ENCODE measurements at places on chromosomes 4 and X. TPM values are rescaled to one million over a fixed set of nuclear protein-coding genes. Genes with fewer than 3 reads are reported as not detected.
A peak's percentile ranks its signal among the peaks of the same experiment; 100 is the strongest.

DNA sequence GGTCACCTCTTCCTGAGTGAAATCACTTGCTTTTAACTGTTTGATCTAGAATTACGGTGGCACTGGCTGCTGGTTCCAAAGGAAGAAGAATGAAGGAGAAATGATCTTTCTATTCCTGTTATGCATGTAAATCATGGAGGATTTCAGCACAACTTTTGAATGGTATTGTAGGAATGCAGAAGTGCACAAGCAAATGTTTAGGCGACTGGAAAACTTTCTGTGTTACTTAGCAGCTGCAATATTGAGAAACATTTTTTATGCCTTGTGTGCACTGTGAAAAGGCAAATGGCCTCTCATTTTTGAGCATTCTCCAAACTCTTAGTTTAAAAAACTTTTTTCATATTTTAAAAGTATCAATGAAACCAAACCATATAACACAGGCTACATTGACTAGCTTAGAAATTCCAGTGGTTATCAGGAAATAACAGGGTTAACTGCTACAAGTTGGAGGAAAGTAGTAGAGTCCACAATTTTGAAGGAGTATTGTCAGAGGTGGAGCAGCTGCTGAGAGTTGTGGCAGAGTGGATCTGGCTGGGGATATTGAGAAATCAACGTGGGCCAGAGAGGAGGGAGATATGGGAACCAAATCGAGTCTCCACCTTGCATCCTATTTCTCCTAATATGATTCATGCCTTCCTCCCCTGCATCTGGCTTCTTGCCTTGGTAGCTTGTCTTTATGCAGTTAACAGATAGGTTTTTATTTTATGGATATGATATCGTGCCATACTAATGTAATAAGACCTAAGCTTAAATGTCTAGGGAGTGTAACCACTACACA lies 32.0 kb upstream of the FHL1 start:
- DNase-seq, result no peak
- no peaks in the 10 kb centered on the region for H3K36me3 ChIP-seq
- no peak overlapping the region for H3K27ac ChIP-seq
- no peaks in the 10 kb centered on the region for H3K27me3 ChIP-seq
- no peaks in the 10 kb centered on the region for H3K4me1 ChIP-seq

DNA sequence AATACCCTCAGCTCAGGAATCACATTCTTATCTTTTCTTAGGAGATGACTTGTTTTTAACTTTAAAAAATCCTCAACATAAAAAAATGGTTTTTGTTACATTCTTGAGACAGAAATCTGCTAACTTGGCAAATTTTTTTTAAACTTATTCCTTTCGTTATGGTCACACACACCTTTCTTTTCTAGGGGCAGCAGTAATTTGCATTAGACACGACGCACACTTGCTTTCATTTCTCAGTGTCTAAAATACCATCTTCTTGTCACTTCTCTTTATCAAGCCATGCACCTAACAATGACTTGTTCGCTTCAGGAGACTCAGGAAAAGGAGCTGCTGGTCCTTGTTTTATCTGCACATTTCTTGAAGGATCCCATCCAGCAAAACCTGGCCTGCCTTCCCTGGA lies 112.6 kb upstream of the TBL1X start:
- no peaks in the 10 kb centered on the region for H3K27me3 ChIP-seq
- H3K36me3 ChIP-seq, result no peaks in the 10 kb centered on the region
- H3K4me3 ChIP-seq, result peak overlapping the region; percentile 7
- H3K27ac ChIP-seq, result peak overlapping the region; percentile 77

- no peaks in the 10 kb centered on the region for H3K36me3 ChIP-seq
- H3K4me1 ChIP-seq, result no peaks in the 10 kb centered on the region
- no peaks in the 10 kb centered on the region for H3K27me3 ChIP-seq
- H3K27ac ChIP-seq, result no peak overlapping the region
- no peak for DNase-seq
- H3K4me3 ChIP-seq, result no peak overlapping the region
Measured at GRCh38 chr4:65046192-65047133, 623.8 kb downstream of the EPHA5 start.

GRCh38 chr4:24850674-24851073 lies 55.3 kb downstream of the SOD3 start:
- H3K4me1 ChIP-seq, result no peaks in the 10 kb centered on the region
- H3K4me3 ChIP-seq, result no peak overlapping the region
- H3K36me3 ChIP-seq, result peaks cover 50% of the 10 kb centered on the region
- DNase-seq, result no peak

GRCh38 chr4:15521442-15522039 lies 51.9 kb downstream of the CC2D2A start:
- H3K36me3 ChIP-seq, result no peaks in the 10 kb centered on the region
- DNase-seq, result no peak
- H3K27ac ChIP-seq, result no peak overlapping the region
- no peaks in the 10 kb centered on the region for H3K4me1 ChIP-seq
- H3K27me3 ChIP-seq, result no peaks in the 10 kb centered on the region

DNA sequence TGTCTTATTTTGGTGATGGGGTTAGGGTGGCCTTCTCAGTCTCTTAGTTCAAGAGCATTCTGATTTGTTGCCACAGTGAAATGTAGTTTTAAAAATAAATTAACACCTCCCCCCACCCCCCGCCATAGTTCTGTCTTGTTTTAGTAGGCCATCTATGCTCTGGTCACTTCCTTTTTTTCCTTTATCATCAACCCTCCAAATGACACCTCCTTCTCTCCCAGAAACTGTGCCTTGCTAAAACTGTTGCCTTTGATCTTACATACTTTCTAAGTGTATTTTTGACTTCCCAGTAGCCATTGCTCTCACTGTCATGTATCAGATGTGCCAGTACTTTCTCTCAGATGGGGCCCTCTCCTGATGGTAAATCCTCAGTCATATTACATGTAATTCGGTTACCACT lies 14.5 kb upstream of the NDUFC1 start:
- peak overlapping the region; percentile 30 for H3K27ac ChIP-seq
- no peaks in the 10 kb centered on the region for H3K36me3 ChIP-seq
- no peaks in the 10 kb centered on the region for H3K27me3 ChIP-seq
- DNase-seq, result no peak
- H3K4me3 ChIP-seq, result no peak overlapping the region

GRCh38 chr4:61517144-61517543 lies 317.0 kb downstream of the ADGRL3 start:
- H3K4me3 ChIP-seq, result no peak overlapping the region
- H3K4me1 ChIP-seq, result no peaks in the 10 kb centered on the region
- H3K27ac ChIP-seq, result no peak overlapping the region
- no peaks in the 10 kb centered on the region for H3K36me3 ChIP-seq
- peaks cover 5% of the 10 kb centered on the region for H3K27me3 ChIP-seq

DNA sequence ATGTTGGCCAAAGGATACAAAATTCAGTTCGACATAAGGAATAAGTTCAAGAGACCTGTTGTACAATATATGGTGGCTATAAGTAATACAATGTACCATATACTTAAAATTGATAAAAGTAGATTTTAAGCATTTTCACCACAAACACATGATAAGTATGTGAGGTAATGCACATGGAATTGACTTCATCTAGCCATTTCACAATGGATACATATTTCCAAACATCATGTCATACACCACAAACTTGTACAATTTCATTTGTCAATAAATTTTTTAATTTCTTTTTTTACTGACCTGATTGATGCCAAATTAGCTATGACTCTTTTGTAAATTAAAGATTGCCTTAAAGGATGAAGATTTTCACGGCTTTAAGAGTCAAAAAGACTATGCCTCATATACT lies 103.1 kb upstream of the VCX2 start:
- no peaks in the 10 kb centered on the region for H3K27me3 ChIP-seq
- H3K36me3 ChIP-seq, result no peaks in the 10 kb centered on the region
- H3K4me1 ChIP-seq, result no peaks in the 10 kb centered on the region
- no peak overlapping the region for H3K27ac ChIP-seq

DNA sequence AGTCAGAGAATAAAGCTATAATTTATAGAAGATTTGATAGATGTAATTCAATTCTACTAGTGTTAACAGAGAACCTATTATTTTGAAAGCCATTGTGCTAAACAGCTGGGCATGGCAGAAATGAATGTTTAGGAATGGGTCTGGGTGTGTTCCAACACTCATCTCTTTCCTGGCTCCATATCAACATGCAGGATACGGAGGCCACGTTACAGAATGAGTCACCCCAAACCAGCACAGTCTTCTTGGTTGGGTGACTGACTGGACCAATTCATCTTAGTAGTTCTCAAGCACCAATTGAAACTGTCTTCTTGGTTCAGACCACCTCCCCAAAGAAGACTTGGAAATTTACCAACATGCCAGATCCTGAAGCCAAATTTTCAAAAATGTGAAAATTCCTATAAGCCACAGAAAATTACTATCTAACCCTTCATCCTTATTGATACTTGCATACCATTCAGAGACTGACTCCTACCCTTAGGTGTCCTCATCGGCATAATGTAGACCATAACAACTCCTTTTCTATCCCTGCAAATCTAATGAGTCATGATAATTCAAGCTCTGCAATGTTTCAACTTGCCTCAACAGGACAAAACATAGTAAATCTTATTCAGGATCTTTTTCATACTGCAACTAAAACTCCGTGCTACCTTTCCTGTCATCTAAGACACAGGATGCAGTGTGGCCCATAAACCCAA lies 52.0 kb upstream of the ATOH1 start:
- no peaks in the 10 kb centered on the region for H3K36me3 ChIP-seq
- DNase-seq, result no peak
- no peaks in the 10 kb centered on the region for H3K27me3 ChIP-seq

- DNase-seq, result peak; percentile 97
- no peaks in the 10 kb centered on the region for H3K27me3 ChIP-seq
- no peak overlapping the region for H3K27ac ChIP-seq
- peaks cover 56% of the 10 kb centered on the region for H3K4me1 ChIP-seq
Measured at GRCh38 chr4:129342819-129343408, 247.0 kb downstream of the C4orf33 start.

GRCh38 chr4:138078253-138078652 lies 163.9 kb downstream of the SLC7A11 start:
- H3K36me3 ChIP-seq, result no peaks in the 10 kb centered on the region
- DNase-seq, result no peak
- no peaks in the 10 kb centered on the region for H3K4me1 ChIP-seq
- H3K27me3 ChIP-seq, result no peaks in the 10 kb centered on the region

DNA sequence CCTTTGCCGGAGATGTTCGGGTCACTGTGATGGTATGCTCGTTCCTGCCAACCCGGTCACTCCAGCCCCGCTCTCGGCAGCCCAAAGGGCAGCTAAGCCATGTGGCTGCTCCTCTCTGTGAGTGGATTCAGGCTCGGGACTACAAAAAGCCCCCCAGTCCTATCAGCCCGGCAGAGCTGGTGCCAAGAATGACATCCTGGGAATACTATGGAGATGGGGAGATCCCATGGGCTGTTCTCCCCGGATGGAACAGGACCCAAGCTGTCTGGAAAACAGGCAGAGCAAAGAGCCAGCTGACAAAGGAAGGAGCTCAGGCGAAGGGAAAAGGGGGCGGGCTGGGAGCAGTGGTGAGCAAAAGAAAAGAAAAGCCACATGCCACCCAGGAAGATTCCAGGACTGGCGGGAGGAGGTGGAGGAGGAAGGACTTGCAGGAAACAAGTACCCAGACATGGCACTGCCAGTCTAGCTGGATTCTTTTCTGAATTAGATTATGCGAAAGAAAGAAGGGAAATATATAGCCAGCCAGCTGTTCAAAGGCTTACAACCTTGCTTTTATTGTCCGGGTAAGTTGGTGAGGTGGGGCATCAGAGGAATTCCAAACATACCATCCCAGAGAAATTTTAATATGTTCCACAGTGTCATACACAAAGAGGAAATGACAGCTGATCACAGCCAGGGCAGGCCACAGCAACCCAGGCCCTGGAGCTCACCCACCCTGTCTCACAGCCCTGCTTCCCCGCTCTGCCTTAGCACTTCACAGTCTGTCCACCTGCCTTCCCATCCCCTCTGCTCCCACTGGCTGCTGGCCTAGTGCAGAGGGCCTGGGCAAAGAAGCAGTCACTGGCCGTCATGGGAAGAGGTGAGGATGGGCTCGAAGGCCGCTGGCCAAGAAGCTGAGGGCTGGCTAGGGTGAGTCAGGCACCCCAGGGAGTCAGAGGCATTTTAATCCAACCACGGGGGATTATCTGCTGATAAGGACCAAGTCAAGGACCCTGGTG lies 3.4 kb downstream of the NDP start:
- no peak overlapping the region for H3K4me3 ChIP-seq
- peaks cover 22% of the 10 kb centered on the region for H3K27me3 ChIP-seq
- H3K27ac ChIP-seq, result no peak overlapping the region
- H3K4me1 ChIP-seq, result no peaks in the 10 kb centered on the region
- DNase-seq, result no peak
- H3K36me3 ChIP-seq, result no peaks in the 10 kb centered on the region

DNA sequence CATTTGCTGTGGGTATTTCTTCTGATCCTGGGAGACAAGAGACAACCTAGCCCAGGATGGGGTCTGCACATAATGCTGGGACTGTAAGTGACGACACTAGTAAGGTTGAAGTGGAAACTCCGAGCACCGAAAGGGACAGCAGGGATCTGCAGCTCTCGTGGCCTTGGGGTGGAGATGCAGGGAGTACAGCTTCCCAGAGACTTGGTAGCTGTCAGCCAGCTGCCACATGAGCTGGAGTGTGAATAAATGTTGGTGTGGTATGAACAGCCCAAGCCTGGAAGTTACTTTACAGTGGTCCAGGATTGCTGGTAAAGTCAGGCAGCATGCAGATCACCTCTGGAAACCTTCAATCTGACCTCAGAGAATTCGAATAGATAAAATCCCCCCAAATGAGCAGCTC lies 97.6 kb downstream of the FAM193A start:
- peaks cover 97% of the 10 kb centered on the region for H3K36me3 ChIP-seq
- H3K27ac ChIP-seq, result peak overlapping the region; percentile 11
- DNase-seq, result no peak
- H3K4me3 ChIP-seq, result no peak overlapping the region

- no peaks in the 10 kb centered on the region for H3K4me1 ChIP-seq
- no peaks in the 10 kb centered on the region for H3K36me3 ChIP-seq
- H3K27ac ChIP-seq, result no peak overlapping the region
- H3K27me3 ChIP-seq, result no peaks in the 10 kb centered on the region
- no peak for DNase-seq
- no peak overlapping the region for H3K4me3 ChIP-seq
Measured at GRCh38 chr4:171130256-171130801, 682.9 kb upstream of the GALNTL6 start.

DNA sequence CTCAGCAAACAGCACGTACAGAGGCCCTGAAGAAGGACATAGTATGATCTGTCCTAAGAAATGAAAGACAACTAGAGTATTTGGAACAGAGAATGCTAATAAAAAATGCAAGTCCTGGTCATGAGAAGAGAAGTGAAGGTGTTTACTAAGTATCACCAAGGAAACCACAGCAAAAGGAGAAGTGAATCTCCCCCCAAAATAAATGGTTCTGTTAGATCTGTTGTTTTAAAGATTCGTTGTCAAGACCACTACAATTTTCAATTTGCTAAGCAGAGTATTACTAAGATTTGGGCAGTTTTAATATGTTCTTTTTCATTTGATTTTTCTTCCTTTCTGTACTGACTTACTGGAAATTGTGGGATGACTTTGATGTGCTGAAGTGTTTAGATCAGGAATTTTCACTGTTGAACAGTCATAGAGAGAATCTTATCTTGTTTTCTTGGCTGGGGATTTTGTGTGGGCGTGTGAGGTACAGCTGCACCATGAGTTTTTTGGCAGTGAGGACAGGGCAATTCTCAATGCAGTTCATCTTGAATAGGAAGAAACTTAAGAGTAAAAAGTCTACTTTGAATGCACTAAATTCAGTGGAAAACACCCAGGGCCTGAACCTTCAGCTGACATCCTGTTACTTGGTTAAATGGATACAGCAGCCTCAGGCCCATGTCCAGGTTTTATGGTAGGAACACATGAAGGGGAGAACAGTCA lies 132.2 kb downstream of the STIM2 start:
- no peaks in the 10 kb centered on the region for H3K27me3 ChIP-seq
- DNase-seq, result peak; percentile 23
- no peak overlapping the region for H3K4me3 ChIP-seq
- H3K27ac ChIP-seq, result no peak overlapping the region
- H3K36me3 ChIP-seq, result peaks cover 18% of the 10 kb centered on the region

Gene TMPRSS11B
- not detected for polyA plus RNA-seq

Gene TKTL1
- 0.60 TPM for polyA plus RNA-seq

Gene SGMS2
- 20.8 TPM for polyA plus RNA-seq

Gene BMP3
- polyA plus RNA-seq, result not detected

Gene RTL9
- not detected for polyA plus RNA-seq

Gene USP17L5
- not detected for polyA plus RNA-seq

Gene NIPAL1
- not detected for polyA plus RNA-seq

Data from CD14-positive monocyte (primary cell).